T-helper 22 cell (primary cell): ENCODE measurements at places on chromosomes 12 and 14.
A peak's percentile ranks its signal among the peaks of the same experiment; 100 is the strongest.

DNA sequence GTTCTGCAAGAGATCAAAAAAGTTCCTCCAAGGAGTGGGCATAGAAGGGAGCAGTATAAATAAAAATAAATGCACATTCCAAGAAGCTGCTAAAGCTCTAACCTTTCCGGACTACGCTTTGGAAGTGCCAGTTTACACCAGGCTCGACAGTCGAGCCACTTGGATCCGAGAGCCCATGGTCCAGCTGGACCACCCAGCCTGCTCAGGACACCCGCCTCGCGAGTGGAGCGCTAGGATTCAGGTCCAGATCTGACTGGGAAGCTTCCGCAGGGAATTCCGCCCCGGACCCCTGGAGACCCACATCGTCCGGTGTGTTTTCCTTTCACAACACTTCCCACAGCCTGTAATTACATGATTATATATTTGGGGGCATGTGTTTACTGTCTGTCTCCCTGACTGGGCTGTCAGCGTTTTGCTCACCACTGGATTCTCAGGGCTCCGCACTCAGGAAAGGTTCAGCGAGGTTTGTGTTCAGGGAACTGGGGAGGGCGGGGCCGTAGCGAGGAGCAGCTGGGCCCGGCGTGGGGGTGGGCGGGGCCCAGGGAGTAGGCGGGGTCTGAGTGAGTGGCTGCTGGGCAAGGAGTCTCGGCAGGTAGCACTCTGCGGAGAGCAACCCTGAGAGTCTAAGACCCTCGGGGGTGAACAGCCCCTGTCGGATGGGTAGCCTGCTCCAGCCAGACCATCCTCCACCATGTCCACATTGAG, 52.3 kb upstream of the TMEM263 start:
- DNase-seq = peak; percentile 48

- DNase-seq = no peak
Measured at GRCh38 chr14:52522033-52522432, 30.3 kb downstream of the TXNDC16 start.

GRCh38 chr12:114013575-114014345, 47.6 kb upstream of the RBM19 start:
- DNase-seq = no peak

DNA sequence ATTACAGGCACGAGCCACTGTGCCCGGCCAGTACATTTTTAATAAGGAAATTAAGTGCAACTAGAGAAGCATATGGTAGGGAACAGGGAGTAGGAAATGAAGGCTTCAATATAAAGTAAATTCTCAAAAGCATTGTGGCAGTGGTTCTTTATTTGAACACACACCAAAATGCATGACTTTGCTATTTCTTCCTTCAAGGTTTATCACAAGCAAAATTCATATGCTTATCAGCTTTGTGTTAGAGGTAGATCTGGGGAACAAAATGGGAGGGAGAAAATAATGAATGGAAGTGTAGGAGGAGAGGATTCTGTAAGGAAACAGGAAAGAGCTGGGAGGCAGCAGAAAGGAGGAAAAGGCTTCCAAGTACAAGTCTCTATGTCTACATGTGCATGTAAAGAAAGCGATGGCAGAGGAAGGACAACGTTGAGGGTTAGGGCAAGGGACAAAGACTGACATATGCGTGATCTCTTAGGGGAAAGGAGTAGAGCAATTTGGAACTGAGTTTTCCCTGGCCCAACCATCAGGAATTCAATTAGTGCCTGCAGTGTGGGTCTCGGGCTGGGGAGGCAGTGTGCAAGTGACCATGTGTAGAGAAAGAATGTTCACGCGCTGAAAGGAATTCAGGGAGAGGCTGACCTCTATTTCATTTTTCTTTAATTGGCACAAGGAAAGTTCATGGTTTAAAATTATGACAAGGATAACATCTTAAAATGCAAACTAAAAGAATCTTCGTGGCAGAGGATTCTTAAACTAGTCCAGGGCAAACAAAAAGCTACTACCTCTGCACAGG, 22.9 kb upstream of the RASSF8 start:
- DNase-seq = no peak

DNA sequence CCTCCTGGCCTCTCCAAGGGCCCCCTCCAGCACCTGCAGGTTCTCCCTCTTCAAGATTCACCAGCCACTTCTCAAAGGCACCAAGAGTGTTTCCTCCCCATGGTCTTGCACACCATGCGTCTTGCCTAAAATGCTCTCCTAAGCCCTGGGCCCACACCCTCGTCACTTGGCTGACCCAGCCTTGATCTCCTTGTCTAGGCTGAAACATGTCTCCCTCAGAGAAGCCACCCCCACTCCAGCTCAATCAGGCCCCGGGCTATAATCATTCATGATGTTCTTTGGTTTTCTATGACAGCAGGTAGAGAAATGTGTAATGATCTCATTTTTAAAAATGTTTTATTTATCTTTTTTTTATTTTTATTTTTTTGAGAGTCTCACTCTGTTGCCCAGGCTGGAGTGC, 88.1 kb downstream of the EFCAB11 start:
- no peak for DNase-seq

DNA sequence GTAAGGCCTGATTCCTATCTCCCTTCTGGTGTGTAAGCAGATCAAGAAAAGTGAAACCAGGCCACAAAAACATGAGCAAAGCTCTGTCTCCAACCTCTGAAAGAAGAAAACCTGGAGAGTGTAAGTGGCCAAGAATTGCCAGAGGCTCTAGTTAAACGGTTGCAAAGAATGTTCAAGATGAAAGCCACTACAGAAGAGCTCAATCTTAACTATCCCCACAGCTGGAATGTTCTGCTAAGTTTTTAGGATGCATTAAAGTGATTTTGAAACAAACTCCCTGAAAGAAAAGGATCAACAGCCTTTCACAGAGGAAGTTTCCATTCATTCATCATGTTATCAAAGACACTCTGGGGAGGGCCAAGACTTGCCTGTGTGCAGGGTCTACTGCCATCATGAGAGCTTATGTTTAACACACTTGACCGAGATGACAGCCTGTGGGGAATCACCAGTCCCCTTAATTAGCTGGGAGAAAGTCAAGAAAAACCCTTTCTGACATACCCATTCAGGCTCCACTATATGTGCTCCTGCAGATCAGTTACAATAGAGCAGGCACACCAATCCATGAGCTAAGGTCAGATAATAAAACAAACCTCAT, 128.0 kb upstream of the OVCH1 start:
- DNase-seq = no peak

GRCh38 chr12:27635349-27635972, 60.8 kb upstream of the REP15 start:
- no peak for DNase-seq

DNA sequence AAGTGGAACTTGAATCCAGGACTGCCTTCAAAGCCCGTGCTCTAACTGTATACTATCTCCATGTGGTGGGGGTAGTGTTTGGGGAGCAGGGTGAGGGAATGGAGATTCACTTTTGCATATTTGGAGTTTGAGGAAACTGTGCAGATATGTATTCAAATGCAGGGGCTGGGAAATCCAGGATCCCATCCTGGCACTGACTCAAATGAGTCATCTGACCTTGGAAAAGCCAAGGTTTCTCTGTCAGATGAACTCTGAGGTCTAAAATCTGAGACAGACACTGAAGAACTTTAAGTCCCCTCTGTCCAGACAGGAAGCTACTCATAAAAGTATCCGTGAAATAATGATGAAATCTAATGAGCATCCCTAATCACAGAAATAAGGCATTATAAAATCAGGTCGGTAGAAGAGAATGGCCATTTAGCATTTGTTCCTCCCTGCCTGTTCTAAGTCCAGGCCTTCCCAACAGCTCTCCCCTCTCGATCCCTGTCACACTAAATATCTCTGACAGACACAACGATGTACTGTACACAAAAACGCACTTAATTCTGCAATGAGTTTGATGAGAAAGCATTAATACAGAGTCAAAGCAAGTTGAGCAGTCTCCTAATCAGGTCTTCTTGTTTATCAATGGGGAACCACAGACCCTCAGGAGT, 14.4 kb downstream of the NIN start:
- no peak for DNase-seq

- no peak for DNase-seq
Measured at GRCh38 chr12:119446459-119446858, 111.9 kb downstream of the CCDC60 start.

- DNase-seq = no peak
Measured at GRCh38 chr12:122486805-122487426, 13.8 kb downstream of the ZCCHC8 start.

DNA sequence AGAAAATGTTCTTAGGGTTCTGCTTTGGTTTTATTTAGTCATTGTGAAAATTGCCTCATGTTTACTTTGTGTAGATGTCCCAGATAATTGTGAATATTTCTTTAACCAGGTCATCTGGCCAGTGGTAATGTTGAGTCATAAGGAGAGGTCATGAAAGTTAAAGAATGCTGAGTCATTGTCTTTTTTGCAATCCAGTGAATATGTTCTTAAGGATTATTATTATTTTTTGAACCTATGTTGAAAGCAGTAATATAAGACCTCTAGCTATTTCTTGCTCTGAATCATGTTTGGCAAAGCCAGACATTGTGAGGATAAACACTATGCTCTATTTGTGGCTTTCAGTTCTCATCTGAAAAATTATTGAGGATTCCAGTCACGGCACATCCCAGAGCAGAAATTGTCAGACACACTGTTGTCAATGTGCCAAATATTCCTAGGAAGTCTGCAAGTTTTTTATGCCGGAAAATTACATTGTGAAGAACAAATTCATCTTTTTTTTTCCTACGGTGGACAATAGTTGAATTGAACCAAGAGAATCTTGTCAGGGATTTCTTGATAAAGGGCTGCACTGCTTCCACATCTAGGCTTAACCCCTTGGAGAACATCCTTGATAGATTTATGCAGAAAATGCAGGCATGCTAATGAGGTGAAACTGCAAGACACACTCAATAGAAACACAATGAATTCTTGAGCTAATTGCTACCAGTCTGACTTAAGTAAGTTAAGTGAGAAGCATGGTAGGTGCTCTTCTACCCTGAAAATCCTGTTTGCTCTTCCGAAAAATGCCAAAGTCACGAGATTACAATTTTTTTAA, 369.6 kb downstream of the ATP23 start:
- no peak for DNase-seq

DNA sequence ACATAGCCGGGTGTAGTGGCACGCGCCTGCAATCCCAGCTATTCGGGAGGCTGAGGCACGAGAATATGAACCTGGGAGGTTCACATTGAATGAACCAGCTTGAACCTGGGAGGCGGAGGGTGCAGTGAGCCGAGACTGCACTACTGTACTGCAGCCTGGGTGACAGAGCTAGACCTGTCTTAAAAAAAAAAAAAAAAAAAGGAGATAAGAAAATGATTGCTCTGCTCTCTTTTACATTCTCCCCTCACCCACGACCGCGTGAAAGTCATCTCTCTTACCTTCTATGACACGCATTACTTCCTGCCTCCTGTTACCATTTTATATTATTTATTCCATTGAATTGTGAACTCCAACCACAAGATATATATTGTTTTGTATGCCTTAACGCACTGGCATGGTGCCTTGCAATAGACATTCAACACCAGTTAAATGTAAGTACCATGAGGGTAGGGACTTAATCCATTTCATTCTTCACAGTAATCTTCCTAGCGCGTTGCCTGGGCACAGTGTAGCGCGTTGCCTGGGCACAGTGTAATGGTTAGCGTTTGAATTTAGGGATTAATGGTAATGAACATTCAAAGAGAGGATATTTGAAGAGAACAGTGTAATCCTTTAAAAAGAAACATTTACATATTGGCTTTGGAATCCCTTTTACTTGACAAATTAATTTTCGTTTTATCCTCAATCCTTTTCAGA, 2.7 kb downstream of the RAP1B start:
- DNase-seq = peak; percentile 41

DNA sequence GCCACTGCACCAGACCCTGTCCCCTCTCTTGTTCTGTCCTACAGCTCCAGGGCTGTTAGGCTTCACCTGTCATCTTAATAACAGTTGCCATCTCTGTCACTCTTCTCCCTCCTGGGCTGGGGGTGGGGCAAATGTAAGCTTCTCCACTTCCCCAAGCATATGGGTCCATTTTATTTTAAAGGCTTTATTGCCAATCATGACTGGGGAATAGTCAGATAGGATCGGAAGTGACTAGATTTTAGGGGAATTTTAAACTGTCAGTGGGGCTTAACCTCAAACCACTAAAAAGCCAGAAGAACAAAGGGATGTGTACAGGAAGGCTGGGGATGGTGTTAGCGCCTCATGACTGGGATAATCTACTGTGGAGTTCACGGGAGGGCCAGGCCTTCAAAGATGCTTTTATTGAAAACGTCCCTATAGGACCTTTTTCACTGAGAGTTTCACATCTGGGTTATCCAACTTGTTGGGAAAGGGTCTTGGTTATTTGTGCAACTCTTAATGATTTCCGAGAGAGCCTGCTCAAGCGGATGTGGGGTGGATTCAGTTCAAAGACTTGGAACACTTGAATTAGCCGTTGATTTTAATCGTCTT, 41.6 kb downstream of the CHST11 start:
- peak; percentile 56 for DNase-seq

DNA sequence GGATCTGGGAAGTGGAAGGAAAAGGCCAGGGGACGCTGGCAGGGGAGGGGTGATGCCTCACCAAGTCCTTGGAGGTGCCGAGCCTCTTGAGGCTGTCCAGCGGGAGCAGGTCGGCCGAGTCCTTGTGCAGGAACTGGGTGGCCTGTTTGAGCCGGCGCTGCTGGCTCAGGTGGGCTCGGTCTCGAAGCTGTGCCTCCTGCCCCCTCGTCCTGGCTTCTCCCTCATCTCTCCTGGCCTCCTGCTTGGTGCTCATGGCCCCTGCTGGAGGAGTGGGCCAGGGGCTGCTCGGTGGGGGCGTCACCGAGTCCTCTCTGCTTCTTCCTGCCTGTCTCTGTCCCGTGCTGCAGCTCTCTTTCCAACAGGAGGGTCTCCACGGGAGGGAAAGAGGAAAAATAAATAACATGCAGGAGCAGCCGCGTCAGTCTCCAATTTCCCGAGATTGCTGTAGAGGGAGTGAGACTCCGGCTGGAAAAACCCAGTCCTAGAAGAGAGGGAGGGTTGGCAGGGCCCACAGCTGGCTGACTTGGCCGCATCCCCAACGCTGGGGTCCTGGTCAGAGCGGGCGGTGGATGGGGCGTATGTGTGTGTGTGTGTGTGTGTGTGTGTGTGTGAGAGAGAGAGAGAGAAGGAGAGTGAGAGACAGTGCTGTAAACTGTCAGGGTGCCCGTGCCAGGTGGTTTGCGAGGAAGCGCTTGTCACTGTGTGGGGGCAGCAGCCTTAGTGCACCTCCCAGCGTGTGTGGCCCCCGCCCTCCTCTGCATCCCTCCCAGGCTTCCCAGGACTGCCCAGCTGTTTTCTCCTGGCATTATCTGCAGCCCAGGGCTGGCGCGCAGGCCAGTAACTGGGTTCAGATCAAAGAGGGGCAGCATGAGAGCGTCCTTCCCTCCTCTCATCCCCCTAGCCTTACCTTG, at the start of gene NRIP2:
Gene NRIP2, minus strand, starts transcription at position 455 of the 911 bp plus-strand sequence. Its CDS starts 52 bp downstream, at position 403.
- no peak for DNase-seq

GRCh38 chr14:39430762-39431415, 1.3 kb downstream of the FBXO33 start:
- DNase-seq = no peak

GRCh38 chr14:36270191-36270590, 50.2 kb downstream of the MBIP start:
- DNase-seq = no peak

DNA sequence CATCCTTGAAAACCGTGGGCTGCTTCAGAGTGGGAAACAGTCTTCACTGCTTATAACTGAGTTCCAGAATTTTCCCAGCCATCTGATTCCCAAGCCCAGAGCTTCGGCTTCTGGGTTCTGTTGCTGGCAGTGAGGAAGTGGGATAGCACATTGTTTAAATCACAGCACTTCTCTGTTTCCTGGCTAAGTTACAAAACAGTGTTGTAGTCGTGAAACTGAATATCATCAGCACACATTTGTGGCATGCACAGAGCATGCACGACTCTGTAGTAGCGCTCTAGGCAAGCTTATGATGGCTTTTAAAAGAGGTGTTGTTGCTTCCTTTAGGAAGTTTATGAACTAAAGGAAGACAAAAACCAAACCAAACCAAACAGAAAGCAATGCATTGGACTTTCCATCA, 1005.5 kb downstream of the NRXN3 start:
- DNase-seq = no peak
